ENCODE measurements at places on chromosomes 6 and 20.

GRCh38 chr6:9711365-9711764, 703.5 kb downstream of the TFAP2A start:
- no peak for DNase-seq

- no peak for DNase-seq
These were observed 1.5 kb downstream of the DEK start for GRCh38 chr6:18262702-18263417.

DNA sequence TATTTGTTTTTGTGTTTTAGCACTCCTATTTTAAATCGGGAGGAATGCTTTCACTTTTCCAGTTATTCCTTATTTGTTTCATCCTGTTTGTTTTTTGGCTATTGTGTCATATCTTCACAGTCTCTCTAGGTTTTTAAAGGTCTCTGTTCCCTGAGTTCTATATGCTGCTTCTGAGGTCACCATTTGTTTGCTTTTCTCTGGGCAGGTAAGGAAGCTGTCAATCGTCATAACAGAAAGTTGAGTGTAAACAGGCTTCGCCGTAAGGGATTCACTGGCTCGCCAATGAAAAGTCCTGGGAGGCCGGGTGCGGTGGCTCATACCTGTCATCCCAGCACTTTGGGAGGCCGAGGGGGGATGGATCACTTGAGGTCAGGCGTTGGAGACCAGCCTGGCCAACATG, 48.7 kb upstream of the RPS6KA2 start:
- no peak for DNase-seq

GRCh38 chr6:157047951-157048350, 270.8 kb downstream of the ARID1B start:
- no peak for DNase-seq

GRCh38 chr6:153449279-153449678, 318.2 kb upstream of the RGS17 start:
- DNase-seq: no peak

DNA sequence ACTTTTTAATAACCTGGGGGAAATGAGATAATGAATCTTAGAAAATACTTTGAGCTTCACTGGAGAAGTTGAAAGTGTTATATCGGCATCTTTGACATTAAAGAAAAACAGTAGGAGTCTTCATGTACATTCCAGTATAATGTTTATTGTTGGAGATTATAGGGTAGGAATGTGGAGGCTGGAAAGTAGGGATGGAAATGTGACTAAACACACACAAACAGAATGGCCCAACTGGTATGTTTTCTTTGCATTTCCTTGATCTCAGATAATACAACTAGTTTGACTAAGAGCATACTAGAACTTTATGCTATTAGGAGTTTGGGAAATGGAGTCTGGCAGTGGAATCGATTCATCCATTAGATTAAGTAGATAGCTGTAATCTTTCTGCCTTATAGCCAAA, 10.1 kb upstream of the BAG2 start:
- DNase-seq: no peak

GRCh38 chr20:13141546-13141945, 79.5 kb upstream of the ISM1 start:
- no peak for DNase-seq

GRCh38 chr20:2421247-2421646, 40.5 kb downstream of the TGM6 start:
- DNase-seq: no peak

DNA sequence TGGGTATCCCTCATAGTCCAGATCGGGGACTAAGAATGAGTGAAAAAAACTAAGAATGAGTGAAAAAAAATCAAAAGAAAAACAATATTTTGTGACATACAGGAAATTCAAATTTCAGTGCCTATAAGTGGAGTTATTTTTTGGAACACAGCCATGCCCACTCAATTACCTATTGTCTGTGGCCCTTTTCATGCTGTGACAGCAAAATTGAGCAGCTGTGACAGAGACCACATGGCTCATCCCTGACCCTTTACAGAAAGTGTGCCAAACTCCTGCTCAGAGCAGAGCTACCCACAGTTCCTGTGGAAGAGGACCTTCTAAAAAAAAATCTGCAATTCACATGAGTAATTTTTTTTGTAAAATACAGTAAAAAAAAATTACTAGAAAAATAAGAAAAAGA, 1.4 kb downstream of the NCR2 start:
- no peak for DNase-seq

GRCh38 chr6:140711019-140711613, 1336.7 kb upstream of the CITED2 start:
- DNase-seq: no peak

DNA sequence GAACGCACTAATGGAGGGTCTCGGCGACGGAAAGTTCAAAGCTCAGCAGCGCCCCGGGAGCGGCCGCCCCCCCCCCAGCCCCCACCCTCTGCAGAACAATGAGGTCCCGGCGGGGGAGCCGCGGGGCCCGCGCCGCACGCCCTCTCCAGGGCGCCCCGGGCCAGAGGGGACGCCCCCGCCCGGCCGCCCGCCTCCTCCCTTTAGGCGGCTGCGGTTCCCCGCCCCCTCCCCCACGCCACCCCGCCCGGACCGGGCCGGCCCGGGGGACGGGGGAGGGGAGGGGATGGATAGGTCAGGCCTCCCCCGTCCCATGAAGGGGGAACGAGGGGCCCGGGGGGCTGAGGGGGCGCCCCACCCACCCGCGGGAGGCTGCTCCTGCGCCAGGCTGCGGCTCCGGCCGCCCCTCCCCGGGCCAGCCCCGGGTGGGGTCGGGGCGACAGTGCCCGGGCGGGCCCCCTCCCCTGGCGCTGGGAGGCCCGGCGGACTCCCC, 1.5 kb downstream of the NOL4L start:
- no peak for DNase-seq

GRCh38 chr20:37801921-37802320, 101.0 kb upstream of the VSTM2L start:
- DNase-seq: no peak

- DNase-seq: no peak
These were observed 78.7 kb upstream of the PHACTR3 start for GRCh38 chr20:59525500-59526241.

DNA sequence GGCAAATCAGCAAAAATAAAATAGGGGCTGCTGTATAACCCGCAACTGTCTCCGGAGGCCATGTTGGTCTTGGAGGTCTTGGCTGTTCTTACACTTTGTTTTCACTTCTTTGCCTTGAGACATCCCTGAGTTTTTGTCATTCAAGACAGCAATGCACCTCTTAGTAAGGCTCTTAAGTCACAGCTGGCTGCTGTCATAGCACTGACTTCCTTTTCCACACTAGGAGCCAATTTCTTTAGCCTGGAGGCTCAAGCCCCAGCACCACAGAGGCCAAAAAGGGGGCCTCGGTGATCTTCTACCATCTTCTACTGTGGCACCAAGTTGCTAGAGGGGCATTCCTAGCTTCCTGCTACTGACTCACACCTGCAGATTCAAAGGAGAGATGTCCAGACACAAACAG, 536.3 kb downstream of the CDH26 start:
- DNase-seq: no peak

DNA sequence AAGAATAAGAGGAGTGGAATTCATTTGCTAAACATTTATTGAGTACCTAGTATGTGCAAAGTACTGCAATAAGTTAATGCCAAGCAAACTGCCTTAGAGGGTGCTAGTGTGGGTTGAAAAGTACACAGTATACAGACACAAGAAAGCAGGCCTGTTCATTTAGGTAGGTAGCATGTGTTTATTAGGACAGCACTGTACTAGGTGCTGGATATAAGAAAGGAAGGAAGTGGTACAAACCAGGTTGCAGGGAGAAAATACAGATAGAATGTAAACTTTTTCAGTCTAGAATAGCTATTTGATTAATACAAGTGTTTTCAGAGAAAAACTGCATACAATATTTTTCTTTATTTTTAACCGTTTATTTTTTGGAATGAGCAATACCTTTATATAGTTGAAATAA, 68.1 kb downstream of the PHF20 start:
- DNase-seq: no peak

DNA sequence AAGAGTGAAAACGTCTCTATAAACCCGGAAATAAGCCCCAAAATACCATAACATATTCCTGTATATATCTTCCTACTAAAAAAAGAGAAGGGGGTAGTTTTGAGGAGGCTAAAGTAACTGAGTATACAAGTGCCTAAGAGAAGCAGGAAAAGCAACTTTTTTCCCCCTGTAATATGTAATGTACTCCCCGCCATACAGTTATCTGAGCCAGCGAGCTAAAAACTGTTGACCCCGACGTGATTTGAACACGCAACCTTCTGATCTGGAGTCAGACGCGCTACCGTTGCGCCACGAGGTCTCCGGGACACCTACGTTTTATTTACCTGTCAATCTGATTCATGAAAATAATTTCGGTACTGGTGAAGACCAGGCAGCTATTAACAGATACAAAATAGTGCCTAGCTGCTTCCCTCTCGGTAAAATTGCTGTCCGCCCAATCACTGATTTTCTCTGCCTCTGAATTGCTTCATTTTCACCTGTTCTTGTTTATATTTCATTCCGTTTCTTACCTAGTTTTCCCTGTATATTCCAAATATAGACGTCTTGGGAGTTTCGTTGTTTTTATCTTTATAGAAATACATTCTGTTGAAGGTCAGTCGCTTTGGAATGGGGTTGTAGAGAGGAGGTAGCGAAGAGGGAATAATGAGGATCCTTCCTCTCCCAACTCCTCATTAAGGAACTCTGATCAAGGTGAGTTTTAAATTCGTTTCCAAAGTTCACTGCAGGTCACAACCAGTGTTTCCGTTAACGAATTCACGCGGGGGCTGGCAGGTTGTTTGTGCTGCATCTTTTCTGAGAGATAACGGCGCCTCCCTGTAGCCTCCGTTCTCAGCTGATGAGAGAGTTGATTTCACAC, 33.6 kb upstream of the BTN3A2 start:
- peak; percentile 13 for DNase-seq

DNA sequence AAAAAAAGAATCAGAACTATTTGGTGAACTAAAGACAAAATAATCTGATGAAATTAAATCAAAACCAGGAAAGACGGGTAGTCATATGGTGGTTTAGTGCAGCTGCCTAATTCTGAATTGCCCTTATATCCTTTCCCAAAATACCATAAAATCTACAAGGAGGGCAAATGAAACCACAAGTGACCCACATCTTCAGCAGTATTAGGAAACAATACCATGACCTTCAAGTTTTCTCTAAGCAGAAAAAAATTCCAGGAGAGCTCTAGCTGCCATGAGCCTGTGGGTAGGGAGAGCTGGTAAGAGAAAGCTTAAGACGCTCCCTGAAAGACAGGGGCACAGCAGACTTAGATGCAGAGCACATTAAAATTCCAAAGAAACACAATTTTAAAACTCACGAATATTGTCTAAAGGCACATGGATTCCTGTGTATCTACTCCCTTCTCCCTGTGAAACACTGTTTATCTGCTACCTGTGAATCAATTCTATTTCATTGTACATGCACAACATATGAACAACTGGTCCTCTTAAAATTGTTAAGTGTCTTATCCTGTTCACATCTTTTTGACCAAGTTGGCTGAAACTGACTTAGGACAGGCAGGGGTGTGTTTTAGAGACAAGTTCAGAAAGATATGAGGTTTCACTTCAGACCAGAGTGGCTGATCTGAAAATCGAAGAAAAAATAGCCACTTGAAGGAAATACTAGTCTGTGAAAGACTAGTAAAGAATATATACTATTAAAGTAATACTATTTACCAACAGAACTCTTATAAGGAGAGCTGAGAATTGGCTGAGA, 153.6 kb upstream of the SHLD1 start:
- no peak for DNase-seq

- no peak for DNase-seq
These were observed 2.6 kb downstream of the NFKBIE start for GRCh38 chr6:44262467-44263353.

DNA sequence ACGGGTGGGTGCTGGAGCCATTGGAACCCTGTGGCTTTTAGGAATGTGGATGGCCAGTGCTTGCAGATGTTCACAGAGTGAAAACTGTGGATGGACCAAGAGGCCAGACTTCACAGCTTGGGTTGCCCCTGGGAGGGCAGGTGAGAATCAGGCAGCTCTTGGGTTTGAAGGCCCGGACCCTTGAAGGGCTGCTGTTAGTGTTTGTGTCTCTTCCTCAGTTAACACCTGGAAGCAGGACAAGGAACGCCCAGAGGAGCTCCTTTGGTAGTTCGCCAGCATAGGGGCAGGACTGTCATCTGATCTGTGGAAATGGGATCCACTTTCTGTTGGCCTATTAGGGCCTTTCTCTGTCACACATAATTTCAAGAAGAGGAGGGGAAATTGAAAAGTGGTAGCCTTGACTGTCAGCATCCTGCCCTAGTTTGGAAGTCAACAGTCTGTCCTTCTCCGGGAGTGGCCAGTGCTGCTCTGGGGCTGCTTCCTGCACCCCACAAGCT, 43.6 kb downstream of the RIOK1 start:
- DNase-seq: no peak

DNA sequence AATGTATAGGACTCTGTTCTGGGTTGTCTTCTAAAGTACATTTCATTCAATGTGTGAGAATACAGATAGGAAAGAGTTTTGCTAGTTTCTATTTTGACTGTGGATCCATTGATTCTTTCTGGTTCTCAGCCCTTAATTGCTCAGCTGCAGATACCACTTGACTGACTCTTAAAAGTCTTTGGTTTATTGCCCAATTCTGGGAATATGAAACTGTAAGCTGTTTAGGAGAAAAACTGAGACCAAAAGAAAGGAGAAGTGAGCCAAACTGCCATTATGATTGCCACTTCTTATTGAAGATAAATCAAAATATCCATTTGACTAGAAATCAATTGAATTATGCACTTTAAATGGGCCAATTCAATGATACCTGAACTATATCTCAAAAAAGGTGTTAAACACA, 211.4 kb downstream of the ESR1 start:
- no peak for DNase-seq

GRCh38 chr6:83125425-83125824, 58.0 kb downstream of the DOP1A start:
- no peak for DNase-seq

DNA sequence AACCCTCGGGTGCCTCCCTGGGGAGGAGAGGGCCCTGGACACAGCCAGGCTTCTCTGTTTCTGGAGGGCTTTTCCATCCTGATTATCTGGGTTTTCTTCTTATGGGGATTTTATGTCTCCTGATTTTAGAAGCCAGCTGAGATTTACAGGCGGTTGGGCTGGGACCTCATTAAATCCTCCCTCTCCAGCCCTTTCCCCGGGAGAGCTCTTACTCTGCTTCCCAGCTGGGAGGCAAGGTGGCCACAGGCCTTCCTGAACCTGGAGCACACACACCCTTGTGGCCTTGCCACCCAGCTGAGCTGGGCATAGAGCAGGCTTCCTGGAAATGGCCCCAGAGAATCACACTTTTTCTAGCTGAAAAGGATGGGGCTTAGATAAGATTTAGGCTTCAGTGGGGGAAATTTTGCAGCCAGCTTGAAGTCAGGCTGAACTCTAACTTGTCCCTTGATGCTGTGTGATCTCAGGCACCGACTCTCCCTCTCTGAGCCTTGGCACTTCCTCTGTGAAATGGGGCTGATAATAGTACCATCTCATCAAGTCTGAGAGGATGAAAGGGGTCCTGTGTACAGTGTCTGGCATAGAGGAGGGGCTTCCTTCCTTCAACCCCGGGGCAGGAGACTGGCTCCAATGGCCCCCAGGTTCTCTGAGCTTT, 16.6 kb downstream of the VSTM2L start:
- no peak for DNase-seq

GRCh38 chr20:47843886-47844567, 58.7 kb upstream of the SULF2 start:
- no peak for DNase-seq
